ENCODE measurements at places on chromosomes 6 and 20.

GRCh38 chr6:62162858-62163257 lies 123.2 kb downstream of the KHDRBS2 start:
- DNase-seq: no peak

DNA sequence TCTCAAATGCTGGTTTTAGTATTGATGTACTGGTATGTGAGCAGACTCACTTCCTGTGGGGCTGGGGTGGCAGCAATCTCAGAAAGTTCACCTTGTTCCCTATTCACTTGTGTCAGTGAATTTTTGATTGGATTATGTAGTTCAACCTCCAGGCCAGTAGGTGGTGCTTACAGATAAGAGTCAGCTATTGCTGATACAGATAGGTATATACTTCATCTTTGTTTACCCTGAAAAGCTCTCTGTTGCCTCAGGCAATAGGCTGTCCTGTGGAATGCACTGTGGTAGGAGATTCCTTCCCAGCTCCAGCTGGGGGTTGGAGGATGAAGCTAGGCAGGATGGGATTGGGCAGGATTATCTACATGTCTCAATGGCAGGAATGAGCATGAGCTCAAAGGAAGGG lies 851.2 kb upstream of the EYS start:
- DNase-seq: no peak

GRCh38 chr6:37082390-37083130 lies 77.1 kb downstream of the FGD2 start:
- DNase-seq: no peak

DNA sequence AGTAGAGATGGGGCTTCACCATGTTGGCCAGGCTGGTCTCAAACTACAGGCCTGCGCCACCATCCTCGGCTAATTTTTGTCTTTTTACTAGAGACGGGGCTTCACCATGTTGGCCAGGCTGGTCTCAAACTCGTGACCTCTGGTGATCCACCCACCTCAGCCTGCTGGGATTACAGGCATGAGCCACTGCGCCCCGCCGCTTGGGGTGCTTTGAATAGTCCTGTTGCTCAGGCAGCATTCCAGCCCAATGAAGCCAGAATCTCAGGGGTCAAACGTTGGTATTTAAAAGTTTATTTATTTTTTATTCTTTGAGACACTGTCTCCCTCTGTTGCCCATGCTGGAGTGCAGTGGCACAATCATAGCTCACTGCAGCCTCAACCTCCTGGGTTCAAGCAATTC lies 11.3 kb downstream of the MOCS3 start:
- DNase-seq: no peak

DNA sequence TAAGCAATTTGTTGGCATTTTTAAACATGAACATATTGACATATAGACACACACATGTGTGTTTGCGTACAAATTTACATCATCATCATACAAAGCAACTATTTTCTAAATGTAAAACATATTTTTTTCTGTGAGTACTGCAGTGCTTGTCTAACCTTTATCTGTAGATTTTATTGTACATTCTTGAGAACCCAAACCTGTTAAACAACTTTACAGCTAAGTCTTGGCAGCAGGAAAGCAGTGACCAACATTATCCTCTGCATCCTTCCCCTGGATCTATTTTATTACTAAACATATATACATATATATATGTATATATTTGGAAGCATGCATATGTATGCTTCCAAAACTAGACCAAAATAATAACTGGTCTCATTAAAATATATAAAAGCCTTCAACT lies 10.4 kb upstream of the PLCB1 start:
- no peak for DNase-seq

- no peak for DNase-seq
Measured at GRCh38 chr20:38924718-38925117, 1.5 kb upstream of the FAM83D start.

GRCh38 chr6:169160091-169160854 lies 93.4 kb downstream of the THBS2 start:
- DNase-seq: no peak

- DNase-seq: no peak
Measured at GRCh38 chr6:11514672-11515071, 22.9 kb upstream of the TMEM170B start.

All from NCI-H446 treated with DMSO at 0.1 percent for 48 hours (cell line).